AG08395 (cell line): ENCODE measurements at places on chromosomes 2 and 18.

GRCh38 chr2:38128653-38129052, 52.7 kb upstream of the CYP1B1 start:
- no peak for DNase-seq

DNA sequence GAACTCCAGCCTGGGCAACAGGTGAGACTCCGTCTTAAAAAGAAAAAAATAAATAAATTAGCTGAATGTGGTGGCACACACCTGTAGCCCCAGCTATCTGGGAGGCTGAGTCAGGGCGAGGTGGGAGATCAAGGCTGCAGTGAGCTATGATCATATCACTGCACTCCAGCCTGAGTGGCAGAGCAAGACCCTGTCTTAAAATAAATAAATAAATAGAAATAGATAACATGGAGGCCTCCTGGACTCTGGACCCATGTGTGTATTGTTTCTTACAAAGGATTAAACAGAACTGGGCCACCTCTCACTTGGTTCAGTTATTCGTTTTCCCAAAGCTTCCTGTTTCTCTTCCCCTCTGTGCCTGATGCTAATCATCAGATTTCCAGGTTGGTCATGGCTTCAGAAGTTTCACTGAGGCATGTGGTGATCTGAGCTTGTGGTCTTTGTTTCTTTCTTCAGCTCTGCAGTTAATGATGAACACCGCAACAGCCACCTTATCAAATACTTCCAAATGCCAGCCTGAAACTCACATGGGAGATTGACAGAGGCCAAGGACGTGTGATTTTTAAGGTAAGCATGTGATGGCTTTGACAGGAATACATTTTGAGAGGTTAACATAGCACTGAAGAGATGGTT, 83.3 kb upstream of the MAP4K4 start:
- no peak for DNase-seq

GRCh38 chr2:97699765-97700444, 13.5 kb upstream of the ZAP70 start:
- peak; percentile 77 for DNase-seq

- no peak for DNase-seq
Observed at GRCh38 chr2:85839461-85839860, 49.3 kb downstream of the ST3GAL5 start.

- DNase-seq = no peak
Observed at GRCh38 chr2:63587814-63588384, 378 bp downstream of the WDPCP start.

DNA sequence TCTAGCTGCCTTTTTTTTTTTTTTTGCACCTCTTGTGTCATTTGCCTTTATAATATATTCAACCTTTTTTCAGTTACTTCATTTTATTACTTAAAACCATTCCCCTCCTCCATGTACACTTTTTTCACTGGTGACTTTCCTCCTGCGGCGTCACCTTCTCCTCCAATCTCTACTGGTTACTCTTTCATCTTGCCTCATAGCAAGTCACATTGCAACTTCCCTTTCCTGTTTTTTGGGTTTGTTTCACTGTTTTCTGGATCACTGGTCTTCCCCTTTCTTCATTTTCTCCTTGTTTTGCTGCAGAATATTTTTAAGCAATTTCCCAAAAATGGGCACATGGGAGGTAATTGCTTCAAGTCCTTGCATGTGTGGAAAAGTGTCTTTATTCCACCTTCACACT, 37.7 kb upstream of the GPR155 start:
- DNase-seq = no peak

- no peak for DNase-seq
Observed at GRCh38 chr2:37920570-37920969, 4.5 kb upstream of the RMDN2 start.

DNA sequence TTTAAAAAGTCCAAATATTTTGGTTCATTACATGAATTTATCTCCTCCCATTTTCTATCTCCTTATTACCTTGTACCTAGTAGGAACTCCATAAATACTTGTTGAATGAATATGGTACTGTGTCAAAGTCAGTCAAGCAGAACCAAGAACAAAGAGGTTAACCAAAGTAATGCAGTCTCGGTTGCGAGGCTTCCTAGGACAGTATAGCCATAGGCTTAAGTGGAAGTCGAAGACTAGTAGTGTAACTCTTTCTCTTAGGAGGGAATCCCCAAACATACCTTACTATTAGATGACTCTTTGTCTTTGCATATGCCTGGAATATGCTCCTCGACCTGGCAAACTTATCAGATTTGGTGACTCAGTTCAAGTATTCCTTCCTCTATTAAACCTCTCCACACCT, 4.8 kb downstream of the LIPT1 start:
- no peak for DNase-seq

DNA sequence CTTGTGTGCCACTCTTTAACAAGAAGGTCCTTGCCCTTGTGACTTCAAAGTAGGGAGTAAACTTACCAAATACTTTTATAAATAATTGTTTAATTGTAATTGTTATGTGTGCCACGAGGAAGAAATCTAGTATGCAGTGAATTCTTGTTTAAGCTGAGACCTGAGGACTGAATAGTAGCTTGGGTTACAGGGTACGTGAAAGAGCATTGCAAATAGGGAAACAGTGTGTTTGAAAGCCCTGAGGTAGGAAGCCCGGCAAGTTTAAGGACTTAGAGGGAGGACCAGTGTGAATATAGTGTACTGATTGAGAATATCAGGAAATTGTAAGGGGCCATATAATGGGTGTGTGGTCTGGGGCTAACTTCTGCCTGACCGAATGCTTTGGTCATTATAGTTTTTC, 26.2 kb downstream of the PHLPP1 start:
- no peak for DNase-seq

GRCh38 chr2:184004948-184005672, 593.2 kb upstream of the ZNF804A start:
- no peak for DNase-seq

- peak; percentile 24 for DNase-seq
Observed at GRCh38 chr2:176156807-176157498, at the start of gene HOXD3. TSS of gene HOXD3 (plus strand) at chr2:176157307. CDS start at chr2:176169115, 11,808 bp downstream.

- no peak for DNase-seq
Observed at GRCh38 chr2:59076079-59076619, 835.0 kb upstream of the FANCL start.

DNA sequence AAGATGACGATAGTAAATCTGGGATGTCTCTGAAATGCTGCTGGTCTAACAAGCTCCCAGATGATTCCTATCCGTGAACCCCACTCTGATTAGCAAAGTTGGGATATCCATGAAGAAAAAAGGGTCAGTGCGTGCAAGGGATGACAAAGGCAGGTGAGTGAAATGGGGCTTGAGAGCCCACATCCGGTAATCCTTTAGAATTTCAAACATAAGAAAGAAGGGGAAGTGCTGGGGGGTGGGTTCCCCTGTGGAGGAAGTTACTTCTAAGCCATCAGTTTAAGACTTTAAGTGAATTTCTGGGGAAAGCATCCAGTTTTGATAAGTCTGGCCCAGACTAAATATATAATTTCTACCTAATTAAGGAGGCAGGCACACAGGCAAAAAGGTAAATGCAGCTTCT, 209.5 kb downstream of the DPP10 start:
- DNase-seq = no peak

DNA sequence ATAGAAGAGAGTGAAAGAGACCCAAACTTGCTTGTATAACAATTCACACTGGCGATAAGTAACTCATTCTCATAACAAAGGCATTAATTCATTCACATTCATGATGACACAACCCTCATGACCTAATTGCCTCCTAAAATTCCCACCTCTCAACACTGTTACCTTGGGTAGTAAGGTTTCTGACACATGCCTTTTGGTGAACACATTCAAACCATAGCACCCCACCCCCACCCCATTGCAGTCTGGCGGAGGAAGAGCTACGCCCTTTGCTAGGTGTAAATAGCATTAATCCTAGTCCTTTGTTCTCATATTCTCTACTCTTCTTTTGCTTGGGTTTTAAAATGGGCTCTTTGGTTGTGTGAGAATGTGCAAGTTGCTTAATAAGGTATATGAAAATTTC, 361.5 kb downstream of the DSEL start:
- DNase-seq = no peak

DNA sequence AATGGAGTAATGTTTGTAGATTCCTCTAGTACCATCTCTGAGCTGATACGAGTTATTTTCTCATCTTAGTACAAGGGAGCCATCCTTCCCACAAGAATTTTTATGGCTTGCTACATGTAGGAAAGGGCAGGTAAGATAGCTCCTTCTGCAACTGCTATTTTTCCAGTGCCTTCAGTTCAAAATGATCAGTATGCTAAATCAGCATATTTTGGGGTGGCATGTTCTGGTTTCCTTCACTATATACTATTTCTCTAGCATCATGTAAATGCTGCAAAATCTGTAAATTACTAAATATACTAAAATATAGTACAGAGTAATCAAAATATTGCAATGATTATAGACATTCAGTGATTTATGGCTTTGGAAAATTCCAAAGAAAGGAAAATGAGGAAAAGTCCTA, 1230.0 kb upstream of the CHAC2 start:
- no peak for DNase-seq

GRCh38 chr2:12424809-12425208, 291.9 kb upstream of the TRIB2 start:
- DNase-seq = no peak

DNA sequence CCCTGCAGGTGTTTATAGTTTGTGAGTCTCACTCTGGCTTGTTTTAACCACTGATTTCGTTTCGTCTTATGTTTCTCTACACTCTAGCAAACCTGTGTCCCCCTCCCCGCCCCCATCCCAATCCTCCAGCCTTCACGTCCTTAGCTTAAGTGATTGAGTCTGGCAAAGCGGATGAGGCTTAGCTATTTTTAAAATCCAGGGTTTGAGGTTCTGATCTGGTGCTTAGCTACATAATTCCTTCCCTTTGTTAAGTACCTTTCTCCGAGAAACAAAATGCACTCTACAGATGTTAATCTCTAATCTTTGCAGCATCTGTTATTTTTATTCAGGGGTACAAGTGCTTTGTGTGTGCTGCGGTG, 7.8 kb downstream of the AGAP1 start:
- no peak for DNase-seq

DNA sequence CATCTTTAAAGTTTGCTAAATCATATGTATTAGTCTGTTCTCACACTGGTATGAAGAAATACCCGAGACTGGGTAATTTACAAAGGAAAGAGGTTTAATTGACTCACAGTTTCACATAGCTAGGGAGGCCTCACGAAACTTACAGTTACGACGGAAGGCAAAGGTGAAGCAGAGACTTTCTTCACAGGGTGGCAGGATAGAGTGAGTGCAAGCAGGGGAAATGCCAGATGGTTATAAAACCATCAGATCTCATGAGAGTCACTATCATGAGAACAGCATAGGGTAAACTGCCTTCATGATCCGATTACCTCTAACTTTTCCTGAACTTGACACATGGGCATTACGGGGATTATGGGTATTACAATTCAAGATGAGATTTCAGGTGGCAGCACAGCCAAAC, 1075.2 kb upstream of the NRXN1 start:
- no peak for DNase-seq

DNA sequence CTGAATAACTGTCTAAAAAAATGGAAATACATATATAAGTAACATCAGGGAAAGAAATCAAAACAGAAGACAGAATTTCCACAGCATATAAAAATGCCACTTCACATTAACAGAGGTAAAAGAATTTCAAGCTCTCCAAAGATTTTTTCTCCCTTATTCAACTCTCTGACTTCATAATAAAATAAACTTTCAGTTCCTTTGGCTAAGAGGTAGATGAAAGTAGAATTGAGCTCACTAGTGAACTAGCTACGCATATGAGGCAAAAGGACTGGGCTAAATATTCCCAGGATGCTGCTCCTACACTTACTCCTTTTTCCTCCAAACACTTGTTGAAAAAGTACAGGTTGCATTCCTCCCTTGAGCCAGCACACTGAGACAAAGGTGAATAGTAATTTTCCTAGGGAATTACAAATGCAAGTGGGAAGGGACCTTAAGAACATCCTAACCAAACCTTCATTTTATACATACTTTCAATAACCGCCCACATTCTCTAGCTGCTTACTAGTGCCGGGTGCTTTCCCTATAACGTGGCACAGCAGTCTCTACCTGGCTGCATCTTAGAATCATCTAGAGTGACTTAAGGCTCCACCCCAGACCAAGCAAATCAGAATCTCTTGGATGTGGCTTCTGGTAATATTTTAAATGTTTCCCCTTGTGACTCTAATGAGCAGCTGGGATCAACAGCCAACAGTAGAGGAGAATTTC, 136.6 kb downstream of the MTCL1 start:
- no peak for DNase-seq

DNA sequence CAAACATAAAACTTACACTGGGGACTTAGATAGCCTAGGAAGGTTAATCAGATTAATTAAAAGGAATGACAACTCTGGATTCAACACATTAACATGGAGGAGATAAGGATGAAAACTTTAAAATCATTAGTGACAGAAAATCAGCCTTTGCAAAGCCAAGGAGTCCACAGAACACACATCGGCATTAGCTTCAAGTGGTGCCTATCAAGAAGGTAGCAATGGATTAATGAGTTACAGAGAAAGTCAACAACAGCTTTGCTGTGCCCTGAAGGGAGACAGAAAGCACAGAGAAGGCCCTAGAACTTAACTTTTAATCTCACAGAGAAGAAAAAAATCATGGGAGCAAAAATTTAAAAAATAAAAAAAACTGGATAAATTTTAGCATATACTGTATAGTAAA, 88.6 kb downstream of the KCNH7 start:
- no peak for DNase-seq

DNA sequence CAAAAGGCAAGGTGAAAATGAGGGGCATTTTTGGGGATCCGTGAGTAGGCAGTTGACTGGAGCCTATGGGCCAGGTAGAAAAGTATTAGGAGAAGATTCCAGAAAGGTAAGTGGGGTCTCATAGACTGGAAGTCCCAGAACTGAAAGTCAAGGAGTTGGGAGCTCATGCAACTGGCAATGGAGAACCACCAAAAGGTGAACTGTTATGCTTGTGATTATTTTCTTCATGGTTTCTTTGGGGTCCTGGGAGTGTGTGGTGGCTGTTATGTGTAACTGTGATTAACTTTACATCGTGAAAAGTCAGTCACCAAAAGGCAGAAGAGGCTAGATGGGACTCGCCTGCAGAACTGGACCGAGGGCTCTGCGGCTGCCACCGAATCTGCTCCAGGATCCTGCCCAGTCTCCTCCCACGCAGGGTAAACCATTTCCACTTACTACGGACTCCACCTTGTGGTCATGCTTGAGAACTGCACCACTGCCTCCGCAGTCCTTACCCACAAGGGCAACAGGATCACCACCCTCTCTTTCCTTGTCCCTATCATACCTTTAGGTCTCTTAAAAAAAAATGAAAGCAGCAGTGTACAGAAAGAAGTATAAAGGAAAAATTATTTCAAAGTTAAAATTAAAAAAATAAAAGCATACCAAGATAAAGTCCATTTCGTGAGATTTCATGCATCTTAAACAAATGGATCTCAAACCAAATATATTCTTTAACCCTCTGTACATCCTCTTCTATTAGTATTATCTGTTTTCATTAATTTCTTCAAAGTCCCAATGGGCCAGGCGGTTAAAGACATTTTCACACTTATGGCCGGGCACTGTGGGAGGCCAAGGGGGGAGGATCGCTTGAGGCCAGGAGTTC, 15.6 kb upstream of the CEP68 start:
- peak; percentile 91 for DNase-seq

GRCh38 chr2:98465456-98466226, 21.0 kb downstream of the INPP4A start:
- DNase-seq = peak; percentile 37

- DNase-seq = peak; percentile 85
Observed at GRCh38 chr2:219453671-219454590, 19.3 kb downstream of the SPEG start.
